Activated T-helper 2 cell treated with anti-CD3 and anti-CD28 coated beads, Interferon-gamma antibody, Interleukin-2, Interleukin-4, amounts not matched to agents 10 μg/mL and 5 μg/mL and 100 μg/mL, durations not matched to agents 14 hours and 24 hours and 36 hours (primary cell): ENCODE measurements at places on chromosomes 3 and 15. TPM values are rescaled to one million over a fixed set of nuclear protein-coding genes. Genes with fewer than 3 reads are reported as not detected.

- no peak for DNase-seq
Observed at GRCh38 chr3:73558727-73559075, 66.0 kb downstream of the PDZRN3 start.

- no peak for DNase-seq
Observed at GRCh38 chr15:66879531-66880368, 177.7 kb downstream of the SMAD6 start.

GRCh38 chr15:98127586-98127985, 167.1 kb downstream of the ARRDC4 start:
- no peak for DNase-seq

The LCTL gene
- total RNA-seq, result not detected in 2 replicates

The P3H2 gene
- not detected in 2 replicates for total RNA-seq

DNA sequence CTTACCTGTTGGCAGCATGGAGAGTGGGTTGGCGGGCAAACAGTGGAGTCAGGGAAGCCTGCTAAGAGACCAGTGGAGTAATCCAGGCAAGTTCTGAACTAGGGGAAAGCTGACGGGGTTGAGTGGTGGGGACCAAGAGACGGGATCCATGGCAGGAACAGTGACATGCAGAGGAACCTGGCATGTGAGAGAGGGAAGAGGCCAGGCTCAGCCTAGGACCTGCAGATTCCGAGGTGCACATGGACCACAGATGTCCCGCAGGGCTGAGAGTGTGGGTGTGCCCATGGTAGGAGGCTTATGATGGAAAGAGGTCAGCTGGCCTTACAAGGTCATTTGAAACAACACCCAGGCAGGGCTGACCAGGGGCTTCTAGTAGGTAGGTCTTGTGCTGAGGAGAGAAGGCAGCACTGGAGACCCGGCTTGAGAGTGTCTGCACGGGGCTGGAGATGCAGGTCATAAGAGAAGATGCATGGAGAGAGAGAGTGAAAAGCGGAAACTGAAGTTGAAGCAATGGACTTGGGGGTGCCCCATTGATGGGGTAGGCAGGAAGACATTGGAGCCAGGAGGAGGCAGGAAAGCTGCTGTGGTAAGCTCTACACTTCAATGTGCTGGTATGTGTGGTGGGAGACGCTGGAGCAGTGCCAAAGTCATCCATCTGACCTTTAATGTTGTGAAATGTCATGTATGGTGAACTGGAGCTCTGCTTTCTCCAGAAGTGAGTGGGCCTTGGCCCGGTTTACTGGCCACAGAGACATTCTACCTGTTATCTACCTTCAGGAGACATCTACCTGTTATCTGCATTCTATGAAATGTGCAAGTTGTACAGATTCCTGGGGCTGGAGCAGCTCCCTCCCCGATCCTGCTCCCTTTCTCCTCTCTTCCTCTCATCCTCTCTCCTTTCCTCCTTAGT, 4.6 kb downstream of the SPSB4 start:
- no peak for DNase-seq
